ENCODE measurements at places on chromosomes 16 and 17.

GRCh38 chr17:3503285-3503684 lies 27.5 kb downstream of the ASPA start:
- no peak for DNase-seq

GRCh38 chr17:6069539-6070429 lies at the start of gene WSCD1:
WSCD1 (plus strand) TSS chr17:6070379; CDS start chr17:6080659, 10,280 bp downstream.
- no peak for DNase-seq

GRCh38 chr16:89409161-89409711 lies 81.1 kb downstream of the ANKRD11 start:
- DNase-seq, result no peak

DNA sequence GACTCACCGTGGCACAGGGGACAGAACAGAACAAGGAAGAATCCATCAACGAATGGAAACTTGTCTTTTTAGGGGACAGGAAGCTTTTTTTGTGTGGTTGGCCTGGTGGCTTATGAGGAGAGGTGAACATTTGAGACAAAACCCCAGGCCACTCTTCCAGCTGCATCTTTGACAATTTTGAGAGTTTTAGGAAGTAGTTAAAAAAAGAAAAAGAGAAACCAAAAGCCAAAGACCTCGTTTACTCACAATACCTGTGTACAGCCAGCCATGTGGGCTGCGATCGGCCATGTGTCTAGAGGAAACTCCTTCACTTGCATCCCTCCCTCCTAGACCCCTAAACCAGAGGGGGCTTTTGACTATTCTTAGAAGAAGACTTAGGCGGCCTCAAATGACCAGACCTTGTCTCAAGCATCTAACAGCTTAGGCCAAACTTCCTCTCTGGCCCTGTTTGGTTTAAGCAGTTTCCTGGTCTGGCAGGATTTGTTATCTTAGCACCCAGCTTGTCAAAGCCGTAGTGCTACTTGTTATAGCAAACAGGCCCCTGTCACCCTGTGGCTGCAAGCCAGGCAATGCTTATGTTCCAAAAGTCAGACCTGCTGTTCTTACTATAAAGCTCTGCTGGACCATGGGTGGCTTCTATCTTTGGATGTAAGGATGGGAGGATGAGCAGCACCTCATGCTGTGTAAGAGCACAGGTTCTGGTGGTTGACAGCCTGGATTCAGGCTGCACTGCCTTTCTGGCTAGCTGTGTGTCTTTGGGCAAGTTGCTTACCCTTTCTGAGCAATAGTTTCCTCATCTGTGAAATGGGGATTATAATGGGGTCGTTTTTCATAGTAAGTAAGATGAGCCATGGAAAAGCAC lies 17.7 kb downstream of the KSR1 start:
- DNase-seq, result peak; percentile 97

DNA sequence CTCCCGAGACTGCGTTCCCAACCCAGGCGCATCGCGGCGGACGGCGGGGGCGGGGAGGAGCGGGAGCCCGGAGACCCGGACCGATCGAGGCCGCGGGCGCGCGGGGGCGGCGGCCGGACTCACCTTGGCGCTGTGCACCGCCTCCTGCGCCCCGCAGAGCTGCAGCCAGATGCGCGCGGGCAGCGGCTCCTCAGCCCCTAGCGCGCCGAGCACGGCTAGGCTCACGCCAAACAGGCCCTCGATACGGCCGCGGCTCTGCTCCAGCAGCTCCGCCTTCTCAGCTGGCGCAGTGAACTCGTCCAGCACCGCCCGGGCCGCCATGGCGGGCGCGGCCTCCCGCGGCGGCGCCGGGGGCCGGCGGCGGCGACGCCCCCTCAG lies 339 bp downstream of the N4BP1 start:
- no peak for DNase-seq

DNA sequence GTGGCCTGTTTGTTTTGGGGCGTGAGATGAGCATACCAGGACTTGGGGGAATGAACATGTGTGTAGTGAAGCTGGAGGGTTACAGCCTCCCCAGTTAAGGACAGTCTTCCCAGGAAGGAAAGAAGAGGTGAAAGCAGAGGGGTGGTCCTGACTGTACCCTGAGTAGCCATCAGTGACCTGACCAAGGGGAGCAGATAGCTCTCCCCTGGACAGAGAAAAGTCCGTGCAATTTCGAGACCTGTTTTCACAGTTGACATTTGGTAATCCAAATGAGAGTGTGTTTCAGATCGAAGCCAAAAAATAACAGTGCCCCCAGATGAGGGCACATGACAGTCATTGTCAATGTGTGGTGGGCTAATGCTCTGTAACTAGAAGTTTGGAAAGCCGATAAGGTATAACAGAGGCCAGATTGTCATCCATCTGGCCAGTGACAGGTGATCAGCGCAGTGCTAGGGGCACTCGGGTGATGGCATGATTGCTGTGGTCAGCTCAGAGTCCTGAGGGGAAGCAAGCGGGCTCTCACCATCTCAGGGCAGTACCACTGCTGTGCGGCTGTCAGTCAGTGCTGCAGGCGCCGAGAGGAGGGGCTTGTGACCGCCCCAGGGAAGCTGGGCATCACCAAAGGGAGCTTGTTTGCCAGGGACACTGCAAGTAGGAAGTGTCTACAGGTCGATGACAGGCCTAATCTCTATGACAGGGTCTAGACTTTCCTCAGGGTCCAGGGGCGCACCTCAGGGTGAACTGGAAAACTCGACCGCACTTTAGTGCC lies 1.1 kb upstream of the NME2 start:
- DNase-seq, result no peak

- no peak for DNase-seq
Measured at GRCh38 chr17:45784293-45784740, at the start of gene CRHR1. CRHR1 (plus strand) TSS chr17:45784320; CDS start chr17:45784545, 225 bp downstream.

DNA sequence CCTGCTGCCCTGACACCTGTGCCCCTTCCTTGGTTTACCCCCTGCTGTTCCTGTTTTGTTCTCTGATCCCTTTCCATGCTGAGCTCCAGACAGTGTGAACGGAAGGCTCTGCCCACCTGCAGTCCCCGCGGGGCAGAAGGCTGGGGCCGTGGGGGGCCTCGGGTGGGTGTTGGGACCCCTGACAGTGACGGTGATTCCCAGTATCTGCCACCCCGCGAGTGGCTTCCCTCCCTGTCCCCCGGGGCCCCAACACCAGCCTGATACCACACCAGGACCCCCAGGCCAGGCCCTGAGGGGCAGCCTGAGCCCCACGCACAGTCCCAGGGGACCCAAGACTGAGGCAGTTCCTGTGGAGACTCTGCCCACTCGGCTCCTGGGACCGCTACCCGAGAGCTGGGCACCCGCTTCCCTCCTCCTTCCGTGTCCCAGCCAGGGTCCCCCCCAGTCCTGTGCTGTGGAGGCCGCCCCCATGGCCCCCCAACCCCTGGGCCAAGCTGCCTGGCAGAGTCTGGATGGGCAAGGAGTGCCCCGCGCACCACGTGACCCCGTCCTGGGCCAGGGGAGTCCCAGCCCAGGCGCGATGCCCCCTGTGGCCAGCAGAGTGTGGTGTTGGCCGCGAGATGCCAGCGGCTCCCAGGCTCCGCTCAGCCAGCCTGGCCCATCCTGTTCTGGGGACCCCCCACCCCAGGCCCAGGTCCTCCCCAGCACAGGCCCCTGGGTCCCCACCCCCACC lies 10.0 kb upstream of the C1QTNF8 start:
- DNase-seq, result no peak

- DNase-seq, result no peak
Measured at GRCh38 chr17:65041518-65041917, 15.0 kb downstream of the GNA13 start.

- no peak for DNase-seq
Measured at GRCh38 chr17:76250141-76250540, 9.8 kb upstream of the RNF157 start.

DNA sequence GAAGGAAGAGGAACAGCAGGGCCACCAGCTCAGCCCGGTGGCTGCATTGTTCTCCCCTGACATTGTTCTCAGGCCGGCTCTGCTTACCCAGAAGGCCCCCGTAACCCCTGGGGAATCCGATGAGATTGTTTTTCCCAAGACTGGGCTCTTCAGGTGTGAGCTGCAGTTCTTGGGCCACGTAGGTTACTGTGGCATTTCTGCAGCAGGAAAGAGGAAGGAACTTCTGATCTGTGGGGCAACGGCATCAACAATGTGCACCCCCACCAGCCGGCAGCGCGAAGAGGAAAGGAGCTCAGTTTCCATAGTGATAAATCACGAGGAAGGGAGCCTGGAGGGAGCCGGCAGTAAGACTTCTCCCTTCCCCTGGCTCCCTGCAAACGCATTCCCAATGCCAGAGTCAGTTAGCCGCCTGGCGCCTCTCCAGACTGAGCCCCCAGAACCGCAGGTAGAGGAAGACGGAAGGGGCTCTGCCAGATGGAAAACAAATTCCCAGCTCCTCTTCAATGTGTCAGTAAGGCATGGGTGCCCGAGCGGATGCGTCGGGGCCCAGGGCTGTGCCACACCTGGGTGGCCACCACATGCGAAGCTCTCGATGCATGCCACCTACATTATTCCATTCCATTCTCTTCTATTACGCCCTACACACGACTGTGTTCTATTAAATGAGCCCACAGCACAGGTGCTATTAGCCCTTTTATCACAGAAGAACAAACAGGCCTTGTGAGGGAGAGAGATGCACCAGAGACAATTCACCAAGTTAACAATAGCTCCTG lies 21.5 kb upstream of the PECAM1 start:
- peak; percentile 73 for DNase-seq

- no peak for DNase-seq
Measured at GRCh38 chr16:14634389-14634725, 1.6 kb downstream of the BFAR start.

DNA sequence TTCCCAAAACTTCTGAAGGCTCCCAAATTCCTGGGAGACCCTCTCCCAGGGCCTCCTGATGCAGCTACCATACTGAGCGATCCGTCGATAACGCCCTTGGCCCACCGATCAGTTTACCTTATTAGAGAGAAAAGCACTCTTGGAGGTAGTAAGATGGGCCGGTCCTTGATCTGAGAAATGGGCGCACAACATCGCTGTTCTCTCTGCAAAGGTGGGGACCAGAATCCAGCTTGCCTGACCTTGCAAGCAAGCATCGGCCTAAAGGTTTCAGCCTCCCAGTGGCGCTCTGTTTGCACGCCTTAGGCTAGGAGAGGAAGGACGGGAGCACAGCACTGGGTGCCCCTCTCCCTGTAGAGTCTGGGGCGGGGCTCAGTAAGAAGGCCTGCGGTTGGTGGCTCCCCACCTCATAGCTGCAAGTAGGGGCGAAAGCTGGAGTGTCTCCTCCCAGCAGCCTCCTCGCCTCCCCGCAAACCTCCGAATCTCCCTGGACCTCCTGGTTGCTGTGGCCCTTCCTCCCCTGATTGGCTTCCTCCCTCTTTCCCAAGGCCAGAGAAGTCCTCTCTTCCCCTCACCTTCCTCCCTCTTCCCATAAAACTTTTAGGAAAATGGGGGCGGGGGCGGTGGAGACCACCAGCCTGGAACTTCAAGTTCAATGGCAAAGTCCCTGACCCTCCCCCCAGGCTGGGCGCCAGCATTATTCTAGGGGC lies at the start of gene PRAC1:
Gene PRAC1, minus strand, starts transcription at position 318 of the 707 bp plus-strand sequence. Its CDS starts 126 bp downstream, at position 192.
- no peak for DNase-seq

- no peak for DNase-seq
Measured at GRCh38 chr16:56611281-56611833, 3.0 kb downstream of the MT2A start.

GRCh38 chr17:83151056-83151441 lies 71.6 kb downstream of the METRNL start:
- DNase-seq, result no peak

DNA sequence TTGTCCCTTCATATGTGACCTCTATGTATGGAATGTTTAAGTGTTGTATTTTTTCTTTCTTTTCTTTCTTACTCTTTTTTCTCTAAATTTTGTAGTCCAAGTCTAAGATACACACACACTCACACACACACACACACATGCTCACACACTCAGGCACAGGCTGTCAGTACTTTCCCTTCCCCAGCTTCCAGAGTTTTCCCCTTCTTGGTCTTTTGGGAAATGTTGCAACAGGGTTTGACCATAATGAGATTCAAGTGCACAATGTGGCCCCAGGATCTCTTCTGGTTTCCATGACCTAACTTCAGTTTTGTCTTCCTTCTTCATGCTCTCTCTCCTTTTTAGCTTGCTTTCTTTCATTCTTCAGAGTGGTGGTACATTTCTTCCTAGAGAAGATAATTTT lies 289.8 kb upstream of the FOXF1 start:
- no peak for DNase-seq

DNA sequence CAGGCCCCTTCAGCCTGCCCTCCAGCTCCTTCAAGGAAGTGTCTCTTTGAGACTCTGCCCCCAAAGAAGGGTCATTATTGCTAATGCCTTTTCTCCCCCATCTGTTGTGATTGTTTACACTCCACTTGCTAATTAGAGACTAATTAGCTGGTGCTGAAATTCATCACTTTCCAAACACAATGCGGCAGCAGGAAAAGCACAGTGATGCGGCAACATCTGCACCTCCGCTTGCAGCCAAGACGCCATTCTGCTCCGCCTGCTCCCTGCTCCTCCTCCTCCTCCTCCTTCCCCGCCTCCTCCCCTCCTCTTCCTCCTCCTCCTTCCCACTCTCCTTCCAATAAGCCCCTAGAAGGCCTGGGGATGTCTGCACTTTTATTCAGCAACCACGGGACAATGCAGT lies 110.5 kb downstream of the SDK2 start:
- DNase-seq, result no peak

DNA sequence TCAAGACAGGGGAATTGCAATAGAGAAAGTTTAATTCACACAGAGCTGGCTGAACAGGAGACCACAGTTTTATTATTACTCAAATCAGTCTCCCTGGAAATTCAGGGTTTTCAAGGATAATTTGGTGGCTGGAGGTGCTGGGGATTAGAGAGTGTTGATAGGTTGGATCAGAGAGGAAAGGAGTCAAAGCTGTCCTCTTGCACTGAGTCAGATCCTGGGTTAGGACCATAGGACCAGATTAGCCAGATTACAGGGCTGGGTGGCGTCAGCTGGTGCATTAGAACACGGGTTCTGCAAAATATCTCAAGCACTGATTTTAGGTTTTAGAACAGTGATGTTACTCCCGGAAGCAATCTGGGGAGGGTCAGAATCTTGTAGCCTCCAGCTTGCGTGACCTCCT lies 1.8 kb upstream of the NSMCE1 start:
- no peak for DNase-seq

DNA sequence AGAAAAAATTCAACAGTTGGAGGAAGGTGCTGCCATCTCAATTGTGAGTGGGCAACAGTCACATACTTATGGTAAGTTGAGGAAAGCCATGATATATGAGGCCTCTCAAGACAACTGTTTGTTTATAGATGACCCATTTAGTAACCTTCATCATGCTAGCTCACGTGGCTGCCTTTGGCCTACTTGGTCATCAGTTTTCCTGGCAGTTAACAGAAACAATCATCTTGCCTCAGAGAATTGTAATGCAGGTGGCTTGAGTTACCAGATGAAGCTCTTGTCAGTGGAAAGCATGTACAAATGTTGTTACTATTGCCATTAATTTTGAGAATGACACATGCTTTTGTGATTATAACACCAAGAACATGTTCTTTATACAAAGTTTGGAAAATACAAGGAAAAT lies 14.7 kb downstream of the TPPP3 start:
- DNase-seq, result no peak

DNA sequence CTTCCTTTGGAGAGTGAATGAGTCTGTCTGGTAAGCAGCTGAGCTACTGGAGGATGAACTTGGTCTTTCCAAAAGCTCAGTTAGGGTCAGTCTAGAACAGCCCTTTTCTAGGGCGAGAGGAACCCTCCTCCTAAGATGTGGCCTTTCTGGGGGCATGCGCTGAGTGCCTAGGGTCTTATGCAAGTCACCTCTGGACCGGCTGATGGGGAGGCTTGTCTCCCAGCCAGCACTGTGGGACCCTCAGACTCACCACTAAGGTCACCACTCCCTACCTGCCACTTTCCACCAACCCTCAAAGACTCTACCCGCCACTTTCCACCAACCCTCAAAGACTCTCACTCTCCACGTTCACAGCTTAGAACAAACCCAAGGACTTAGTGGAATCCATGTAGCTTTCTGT lies 26.8 kb downstream of the LMF1 start:
- no peak for DNase-seq

- no peak for DNase-seq
Measured at GRCh38 chr16:89395150-89396142, 94.9 kb downstream of the ANKRD11 start.
